ENCODE measurements at places on chromosomes 6 and 20.

DNA sequence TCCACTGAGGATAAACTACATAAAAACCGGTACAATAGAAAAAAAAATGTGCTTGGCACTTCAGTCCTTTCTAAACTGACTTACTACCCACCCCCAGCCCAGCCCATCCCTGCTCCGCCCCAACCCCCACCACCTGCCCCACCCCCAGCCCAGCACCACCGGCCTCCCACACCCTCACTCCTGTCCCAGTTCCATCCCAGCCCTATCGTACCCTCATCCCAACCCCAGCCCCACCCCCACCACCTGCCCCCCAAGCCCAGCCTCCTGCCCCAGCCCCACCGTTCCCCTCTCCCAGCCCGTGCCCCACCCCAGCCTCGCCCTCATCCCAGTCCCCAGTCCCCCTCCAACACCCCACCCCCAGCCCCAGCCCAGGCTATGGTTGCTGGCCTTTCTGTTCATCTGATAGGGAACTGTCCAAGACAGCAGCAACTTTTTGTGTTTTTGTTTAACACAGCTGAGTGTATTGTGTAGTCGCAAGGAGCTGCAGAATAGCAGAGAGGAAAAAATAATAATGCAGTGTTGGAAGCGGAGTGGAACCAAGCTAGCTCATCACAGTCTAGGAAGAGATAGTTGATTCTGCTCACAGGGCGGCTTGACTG is 61.9 kb downstream of the SASH1 start:
- no peak for DNase-seq

DNA sequence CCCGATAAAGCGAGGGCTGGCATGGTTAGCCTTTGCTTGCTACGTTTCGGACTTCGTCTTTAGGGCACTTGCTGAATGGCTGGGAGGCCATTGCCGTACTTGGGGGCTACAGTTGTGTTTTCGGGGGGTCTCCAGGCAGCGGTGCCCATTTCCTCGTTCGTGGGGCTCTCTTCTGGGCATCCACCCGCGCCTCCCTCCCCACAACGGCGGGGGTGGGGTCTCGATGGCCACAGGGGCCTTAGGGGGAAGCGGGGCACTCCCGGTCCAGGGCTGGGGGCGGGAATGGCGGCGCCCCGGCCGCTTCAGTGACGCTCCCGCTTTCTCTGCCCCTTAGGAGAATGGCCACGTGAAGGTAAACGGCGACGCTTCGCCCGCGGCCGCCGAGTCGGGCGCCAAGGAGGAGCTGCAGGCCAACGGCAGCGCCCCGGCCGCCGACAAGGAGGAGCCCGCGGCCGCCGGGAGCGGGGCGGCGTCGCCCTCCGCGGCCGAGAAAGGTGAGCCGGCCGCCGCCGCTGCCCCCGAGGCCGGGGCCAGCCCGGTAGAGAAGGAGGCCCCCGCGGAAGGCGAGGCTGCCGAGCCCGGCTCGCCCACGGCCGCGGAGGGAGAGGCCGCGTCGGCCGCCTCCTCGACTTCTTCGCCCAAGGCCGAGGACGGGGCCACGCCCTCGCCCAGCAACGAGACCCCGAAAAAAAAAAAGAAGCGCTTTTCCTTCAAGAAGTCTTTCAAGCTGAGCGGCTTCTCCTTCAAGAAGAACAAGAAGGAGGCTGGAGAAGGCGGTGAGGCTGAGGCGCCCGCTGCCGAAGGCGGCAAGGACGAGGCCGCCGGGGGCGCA is 2.4 kb downstream of the MARCKS start:
- no peak for DNase-seq

DNA sequence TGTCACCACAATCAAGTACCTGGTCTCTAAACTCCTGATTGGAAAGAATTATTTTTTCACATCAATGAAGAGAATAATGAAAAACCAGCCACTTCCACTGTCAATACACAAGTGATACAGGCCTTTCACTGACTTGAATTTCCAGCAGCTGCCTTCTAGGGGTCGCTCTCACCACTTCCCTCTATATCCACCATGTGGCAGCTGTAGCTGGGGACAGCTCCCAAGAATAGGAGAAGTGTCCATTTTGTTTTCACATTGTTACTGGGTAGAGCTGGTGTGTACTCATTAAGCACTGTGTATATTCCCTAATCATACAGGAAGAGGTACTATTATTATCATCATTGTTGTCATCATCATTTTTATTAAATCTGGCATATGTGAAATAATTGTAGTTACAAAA is 438.4 kb upstream of the SPTLC3 start:
- DNase-seq: peak; percentile 31

DNA sequence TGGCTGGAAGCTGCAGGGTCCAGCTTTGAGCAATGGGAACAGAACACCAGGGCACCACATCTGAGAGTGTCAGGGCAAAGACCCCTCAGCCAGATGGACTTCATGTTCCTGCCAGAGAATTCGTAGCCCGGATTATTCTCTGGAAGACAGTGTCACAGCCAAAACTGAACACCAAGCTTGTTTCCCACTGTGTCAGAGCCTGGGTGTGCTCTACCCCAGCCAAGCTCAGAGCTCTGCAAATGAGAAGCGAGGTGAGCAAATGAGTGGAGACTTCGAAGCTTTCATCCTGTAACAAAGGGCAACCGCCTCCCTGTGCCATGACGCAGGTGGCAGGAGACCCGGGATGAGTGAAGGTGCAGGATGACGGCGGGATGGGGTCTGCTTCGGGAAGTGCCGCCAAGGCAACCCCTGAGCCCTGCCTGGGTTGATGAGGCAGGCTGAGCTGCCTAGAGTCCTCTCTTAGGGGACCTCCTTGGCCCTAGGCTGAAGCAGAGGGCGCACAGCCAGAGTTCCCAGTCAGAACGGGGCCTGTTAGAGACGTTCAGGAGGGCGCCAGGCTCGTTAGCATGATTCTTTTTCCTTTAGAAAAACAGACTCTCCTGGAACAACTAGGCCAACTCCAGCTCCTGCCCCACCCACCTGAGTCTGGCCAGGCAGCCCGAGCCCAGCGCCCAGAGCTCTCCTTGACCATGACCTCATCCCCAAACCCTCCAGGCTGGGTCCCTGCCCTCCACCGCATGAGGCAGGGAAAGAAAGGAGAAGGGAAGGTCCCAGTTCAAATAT is 187.7 kb downstream of the SOD2 start:
- no peak for DNase-seq

DNA sequence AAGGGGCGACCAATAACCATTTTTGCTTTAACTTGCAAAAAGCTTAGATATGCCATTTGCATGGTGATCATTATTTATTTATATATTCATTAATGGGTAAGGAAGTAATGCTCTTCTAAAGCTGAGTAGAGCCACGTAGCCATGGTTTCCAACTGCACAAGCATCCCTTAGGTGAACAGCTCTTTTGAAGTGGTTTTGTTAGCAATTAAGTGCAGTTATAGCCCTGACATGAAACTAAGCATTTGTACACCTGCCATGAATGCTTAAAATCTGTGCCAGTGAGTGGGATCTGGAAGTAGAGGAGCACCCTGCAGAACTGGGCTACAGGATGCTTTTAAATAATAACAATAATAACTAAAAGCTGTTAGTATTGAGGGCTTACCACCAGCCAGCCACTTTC is 19.1 kb downstream of the TRAF3IP2 start:
- peak; percentile 12 for DNase-seq

DNA sequence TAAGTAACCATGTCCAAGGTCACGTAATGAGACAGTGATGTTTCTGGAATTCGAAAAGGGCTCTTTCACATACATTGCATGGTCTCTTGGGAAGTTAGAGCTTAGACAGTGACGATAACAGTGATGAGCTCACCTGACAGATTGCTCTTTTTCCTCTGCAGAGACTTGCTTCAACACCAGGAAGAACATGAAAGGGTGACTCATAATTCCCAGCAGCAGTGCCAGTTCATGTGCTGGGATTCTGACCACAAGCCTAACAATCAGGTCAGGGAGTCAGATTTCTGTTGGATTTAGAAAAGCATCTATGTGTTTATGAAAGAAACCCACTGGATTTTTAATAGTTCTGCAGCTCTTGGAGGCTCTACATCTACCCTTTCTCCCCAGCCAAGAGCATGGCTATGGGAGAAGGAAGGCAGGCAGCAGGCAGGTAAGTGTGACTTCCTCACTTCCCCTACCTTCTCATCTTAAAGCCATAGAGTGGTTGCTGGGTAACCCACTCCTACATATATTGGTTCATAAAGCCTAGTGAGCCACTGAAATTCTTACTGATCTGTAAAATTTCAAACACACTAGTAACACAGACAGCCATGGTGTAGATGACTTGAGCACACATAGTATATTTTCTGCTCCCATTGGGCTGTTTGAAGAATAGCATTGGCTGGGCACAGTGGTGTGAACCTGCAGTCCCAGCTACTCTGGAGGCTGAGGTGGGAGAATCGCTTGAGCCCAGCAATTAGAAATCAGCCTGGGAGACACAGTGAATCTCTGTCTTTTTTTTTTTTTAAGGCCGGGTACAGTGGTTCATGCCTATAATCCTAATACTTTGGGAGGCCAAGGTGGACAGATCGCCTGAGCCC is 44.4 kb upstream of the LOC128125822 start:
- no peak for DNase-seq

DNA sequence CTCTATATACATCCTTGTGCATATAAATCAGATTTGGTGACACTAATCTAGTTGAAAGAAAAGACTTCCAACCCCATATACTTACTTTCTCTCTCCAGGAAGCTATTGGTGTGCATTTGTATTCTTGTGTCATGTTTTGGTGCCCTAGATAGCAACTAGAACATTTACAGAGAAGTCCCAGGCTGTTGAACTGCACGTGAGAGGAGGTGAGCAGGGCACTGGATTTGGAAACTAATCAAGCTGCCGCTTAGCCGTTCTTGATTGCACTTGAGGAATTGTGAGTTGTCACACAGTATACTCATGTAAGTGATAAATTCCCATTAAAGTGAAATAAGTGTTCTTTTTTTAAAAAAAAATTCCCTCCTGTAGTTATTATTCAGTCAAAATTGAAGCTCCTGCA is 7.6 kb downstream of the WRNIP1 start:
- no peak for DNase-seq

DNA sequence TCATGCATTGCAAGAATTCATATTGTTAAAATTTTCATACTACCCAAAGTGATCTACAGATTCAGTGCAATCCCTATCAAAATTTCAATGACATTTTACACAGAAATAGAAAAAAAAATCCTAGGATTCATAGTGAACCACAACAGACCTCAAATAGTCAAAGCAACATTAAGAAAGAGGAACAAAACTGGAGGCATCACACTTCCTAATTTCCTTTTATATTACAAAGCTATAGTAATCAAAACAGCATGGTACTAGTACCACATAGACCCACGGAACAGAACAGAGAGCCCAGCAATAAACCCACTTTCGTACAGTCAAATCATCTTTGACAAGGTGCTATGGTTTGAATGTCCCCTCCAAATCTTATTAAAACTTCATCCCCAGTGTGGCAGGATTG is 39.7 kb downstream of the NTSR1 start:
- DNase-seq: no peak

- DNase-seq: peak; percentile 55
Observed at GRCh38 chr6:116561377-116562018, 7.9 kb downstream of the CALHM4 start.

DNA sequence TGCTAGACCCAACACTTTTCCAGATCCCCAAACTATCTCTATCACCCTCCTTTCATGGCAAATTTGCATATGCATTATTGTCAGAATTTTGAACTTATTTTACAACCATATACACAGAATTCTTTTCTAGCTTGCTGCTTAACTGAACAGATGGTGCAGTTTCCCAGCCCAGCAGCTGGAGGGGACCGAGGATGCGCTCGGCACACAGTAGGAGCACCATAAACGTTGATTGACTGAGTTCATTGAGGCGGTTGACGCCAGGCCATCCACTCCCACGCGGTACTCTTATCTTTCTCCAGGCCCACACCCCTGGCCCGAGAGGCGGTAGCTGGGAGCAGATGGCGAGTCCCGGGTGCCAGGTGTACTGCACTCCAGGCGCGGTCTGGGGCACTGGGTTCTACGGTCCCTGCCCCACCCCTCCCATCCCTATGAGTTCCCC is 6.8 kb upstream of the SOX4 start:
- no peak for DNase-seq

DNA sequence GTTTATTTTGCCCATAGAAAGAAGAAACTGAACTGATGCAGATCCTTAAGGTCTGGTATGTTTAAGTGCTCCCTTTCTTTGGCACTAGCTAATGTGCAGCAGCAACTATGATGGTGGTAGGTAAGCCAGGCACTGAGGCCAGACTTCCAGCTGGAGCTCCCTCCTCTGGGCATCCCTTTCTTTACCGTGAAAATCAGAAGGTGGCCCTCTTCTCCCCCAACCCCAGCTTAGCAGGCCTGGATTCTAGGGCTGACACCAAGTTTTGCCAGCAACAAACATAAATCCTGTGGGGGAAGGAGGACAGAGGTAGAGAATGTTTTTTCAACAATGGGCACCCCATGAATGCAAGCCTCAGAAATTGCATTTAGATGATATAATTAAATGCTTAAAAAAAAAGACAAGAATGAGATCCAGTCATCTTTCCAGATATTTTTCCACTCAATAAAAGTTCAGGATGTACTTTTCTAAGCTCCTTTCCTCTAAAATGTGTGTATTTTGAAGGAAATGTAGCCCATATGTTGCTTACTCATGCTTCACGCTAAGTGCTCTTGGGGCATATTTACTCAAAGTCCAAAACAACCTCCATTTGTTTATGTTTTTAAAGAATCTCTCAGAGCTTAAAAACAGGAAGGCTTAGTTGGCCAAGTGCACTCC is 123.9 kb upstream of the NXT1 start:
- no peak for DNase-seq

DNA sequence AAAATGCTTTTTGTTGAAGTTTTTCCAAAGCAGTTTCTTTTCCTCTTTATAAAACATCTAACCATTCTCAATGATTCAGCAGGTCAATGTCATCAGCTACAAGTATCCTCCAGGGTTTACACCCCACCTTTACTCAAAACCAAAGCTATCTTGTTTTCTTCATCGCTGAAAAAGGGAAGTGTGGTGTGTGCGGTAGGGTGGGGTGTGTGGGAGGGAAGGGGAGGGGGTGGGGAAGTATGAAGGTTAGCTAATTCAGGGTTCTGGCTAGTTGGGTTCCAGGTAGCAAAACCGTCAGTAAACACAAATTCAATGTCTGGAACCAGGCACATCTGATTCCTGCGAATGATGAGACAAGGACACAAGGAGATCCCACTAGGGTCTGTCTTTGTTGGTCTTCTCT is 189.6 kb downstream of the GJA10 start:
- DNase-seq: no peak

DNA sequence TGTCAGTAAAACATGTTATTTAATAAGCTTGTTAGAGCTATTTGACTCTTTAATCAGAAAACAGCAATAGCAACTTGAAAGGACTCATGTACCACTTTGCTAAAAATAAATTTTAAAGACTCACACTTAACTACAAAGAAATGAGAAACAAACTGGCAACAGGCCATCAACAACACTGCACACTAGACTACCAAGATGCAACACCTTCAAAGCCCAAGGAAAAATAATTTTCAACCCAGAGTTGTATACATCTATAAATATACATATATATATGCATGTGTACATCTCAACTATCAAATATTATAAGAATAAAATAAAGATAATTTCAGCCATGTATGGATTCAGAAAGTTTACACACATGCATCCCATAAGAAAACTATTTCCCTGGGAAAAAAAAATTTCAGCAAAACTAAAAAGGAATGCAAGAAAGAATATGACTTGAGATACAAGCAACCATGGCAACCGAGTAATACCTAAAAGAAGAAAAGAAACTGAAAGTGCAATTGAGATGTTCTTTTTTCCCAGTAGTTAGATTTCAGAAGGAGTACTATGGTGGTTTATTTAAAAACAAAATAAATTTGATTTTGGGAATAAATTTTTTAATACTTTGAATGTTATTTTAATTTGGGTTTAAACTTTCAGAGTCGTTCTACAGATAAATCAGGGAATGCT is 303.8 kb downstream of the UBE3D start:
- DNase-seq: peak; percentile 40

GRCh38 chr20:11445891-11446290 is 471.8 kb upstream of the BTBD3 start:
- DNase-seq: no peak

Measured in MM.1S (cell line).